ENCODE measurements at places on chromosomes 4 and X.

DNA sequence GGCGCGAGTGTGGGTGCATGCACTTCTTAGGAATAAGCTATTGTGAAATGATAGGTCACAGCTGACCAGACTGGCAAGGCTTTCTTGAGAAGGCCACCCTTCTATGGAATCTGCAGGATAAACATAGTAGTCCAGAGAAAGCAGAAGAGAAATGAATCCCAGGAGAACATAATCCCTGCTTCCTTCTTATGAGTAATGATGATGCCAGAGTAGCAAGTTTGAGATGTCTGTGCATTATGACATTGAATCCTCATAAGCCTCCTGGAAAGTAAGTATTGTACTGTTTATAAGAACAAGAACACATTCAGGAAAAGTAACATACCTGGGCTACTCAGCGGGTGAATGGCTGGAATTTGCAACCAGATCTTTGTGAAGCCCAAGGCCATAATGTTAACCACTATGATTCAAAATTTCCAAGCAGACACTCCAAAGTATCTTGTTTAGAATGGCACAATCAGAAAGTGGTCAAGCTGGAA is 272.1 kb upstream of the HS3ST1 start:
- DNase-seq: no peak

GRCh38 chrX:8424912-8425311 is 39.7 kb upstream of the VCX3B start:
- DNase-seq: no peak

- DNase-seq: no peak
Observed at GRCh38 chr4:41844327-41844726, 90.9 kb upstream of the TMEM33 start.

DNA sequence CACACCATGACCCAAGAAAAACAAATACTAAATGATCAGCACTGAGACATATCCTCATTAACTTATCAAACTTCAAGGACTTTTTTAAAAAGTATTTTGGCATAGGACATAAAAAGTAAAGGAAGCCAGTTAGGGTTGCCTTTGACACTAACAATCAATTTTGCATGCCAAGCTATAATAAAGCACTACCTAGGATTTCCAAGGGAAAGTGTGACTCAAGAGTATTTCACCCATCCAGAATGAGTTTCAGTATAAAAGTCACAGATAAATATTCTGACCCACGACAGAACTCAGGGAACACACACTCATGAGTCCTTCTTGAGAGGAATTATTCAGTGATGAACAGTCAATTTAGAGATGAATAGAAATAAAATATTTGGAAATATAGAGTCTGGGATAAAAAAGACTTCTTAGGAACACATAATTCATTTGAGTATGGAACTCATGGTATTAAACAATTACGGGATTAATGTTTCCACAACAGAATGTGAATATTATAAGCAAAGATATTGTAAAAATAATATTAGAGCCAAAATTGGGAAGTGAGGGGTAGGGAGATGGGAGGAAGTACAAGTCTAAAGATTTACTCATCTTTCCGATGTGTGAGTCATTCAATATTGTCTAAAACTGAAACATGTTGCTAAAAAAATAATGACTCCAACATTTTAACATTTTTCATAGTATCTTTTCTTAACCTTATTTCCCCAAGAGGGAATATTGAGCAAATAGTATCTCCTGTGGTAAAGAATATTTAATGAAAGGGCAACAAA is 143.5 kb upstream of the LNX1 start:
- no peak for DNase-seq

DNA sequence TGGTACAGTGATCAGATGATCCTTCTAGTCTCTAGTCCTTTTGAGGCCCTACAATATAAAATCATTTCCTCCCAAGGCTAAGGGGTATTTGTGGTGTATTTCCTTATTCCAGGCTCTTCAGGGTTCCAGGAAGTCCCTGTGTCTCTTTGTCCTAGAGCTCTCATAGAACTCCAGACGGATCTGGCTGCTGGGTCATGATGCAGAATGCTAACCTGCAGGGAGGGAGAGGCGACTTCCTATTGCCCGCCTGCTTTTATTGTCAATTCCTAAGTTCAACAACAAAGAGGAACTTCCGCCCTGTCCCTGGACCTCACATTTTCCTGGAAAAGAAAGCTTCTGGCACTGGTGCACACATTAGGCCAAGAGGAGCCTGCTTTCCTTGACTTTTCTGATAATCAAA is 45.9 kb upstream of the ZNF827 start:
- DNase-seq: no peak

DNA sequence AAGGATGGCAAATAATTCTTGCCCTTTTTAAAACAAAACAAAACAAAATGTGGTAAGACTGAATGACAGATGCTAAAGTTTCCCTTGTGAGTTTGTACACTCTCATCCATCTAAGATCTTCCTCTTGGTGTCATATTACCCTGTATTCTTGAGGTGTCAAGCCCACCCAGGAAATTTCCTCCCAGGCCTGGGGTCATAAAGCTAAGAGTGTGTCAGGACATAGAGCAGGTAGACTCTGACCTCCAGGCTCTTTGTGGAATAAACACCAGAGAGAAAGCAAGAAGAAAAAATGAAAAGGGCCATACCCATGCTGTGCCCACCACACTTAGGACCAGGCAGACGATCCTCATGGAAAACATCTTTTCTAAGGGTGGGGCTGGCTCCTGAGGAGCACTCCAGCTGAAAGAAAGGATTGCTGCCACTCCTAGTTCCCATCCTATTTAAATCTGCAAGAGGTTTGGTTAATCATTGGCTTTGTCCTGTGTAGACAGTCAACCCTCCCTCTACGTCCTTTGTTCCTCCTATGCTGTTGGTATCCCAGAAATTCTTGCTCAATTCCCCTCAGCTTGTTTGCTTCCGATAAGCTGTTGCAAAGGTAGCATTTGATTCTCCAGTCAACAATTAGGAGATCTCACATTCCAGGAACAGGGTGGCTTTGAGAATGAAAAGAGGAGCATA is at the start of gene FGA:
Gene FGA (minus strand): TSS at position 414 of the 678 bp plus-strand sequence. CDS start 55 bp downstream, at position 359.
- DNase-seq: no peak

DNA sequence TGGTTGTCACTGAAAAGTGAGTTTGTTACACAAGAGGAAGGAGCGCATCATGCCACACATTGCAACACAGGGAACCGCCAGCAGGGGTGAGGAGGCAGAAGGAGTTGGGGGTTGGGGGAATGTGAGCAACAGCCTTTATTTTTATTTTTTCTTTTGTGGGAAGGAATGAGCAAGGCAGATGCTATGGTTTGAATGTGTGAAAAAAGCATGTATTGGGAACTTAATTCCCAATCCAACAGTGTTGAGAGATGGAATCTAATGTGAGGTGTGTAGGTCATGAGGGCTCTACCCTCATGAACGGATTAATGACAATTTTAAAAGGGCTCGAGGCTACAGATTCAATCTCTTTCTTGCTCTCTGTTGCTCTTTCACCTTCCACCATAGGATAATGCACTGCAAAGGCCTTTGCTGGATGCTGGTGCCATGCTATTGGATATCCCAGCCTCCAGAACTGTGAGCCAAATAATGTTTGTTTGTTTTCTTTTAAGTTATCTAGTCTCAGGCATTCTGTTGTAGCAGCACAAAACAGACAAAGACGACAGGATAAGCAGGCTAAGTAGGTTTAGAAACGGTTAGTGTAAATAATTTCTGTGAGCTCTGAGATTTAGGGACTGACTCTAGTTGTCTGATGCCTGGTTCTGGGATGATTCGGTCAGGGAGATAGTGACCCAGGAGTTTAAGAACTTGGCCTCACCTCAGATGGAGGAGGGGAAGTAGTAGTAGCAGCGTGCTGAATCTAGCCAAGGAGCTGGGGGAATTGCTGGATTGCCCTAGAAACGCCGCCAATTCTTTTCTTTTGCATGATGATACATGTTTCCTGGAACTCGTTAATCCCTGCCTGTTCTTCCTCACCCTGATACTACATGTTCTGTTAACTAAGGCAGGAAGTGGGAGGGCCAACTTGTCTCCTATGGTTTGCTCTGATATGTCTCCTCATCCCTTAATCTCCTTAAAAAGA is 156.6 kb upstream of the CTSO start:
- no peak for DNase-seq

DNA sequence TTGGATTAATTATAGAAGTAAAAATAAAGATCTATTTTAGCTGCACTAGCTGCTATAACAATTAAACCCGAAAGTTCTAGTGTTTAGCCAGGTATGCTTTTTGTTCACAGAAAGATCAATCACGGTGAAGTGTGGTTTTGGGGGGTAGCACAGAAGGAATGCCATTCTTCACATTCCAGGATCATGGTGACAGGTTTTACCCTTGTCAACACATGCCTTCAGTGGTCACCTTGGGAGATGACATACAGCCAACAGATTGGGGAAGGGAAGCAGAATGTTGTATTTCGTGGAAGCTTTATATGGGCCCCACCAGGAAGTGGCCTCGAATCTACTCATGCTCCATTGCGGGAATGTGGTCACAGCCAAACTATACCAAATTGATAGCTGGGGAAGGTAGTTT is 753.6 kb downstream of the RAPGEF2 start:
- DNase-seq: no peak

DNA sequence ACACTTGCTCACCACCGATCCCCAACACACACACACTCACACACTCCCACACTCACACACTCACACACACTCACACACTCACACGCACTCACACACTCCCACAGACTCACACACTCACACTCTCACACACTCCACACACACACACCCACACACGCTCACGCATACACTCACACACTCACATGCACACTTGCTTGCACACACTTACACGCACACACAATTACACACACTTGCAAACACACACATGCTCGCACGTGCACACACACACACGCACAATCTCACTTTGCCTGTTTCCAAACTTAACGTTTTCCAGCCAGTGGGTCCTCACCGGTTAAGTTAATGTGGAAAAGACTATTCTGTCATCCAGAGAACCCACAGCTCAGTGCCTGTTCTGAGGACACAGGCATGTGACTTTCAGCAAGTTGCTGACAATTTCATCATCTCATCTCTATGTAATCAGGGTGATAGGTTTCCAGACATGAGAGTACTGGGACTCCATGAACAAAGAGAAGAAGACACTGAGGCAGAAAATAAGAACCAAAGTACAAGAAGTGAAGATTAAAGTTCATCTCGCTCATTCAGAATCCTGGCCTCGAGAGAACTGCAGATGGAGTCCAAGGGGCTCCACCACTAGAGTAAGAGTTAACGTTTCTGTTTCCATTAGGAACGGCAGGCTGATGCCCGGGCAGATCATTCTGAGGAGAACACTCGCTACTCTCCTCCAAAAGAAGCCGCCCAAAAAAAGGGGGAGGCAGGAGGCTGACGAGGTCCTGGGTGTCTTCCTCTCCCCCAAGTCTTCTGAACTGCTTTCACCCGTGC is 153.2 kb upstream of the FRG1 start:
- no peak for DNase-seq

DNA sequence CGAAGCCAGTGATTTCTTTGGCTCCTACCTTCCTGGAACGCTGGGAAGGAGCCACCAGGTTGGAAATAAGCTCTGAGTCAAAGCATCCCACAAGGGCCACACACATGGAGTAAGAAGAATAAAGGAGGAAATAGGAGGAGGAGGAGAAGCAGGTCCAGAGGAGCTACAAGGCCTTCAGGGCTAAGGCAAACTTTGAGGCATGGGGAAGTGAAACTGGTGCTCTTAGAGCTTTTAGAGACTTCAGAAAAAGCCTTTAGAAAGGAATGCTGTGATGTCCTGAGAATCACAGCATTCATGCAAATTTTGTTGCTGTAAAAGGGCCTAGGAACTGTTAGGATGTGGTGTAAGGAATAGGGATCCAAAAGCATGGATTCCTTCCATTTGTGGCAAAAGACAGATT is 135.9 kb upstream of the ARHGEF9 start:
- no peak for DNase-seq

DNA sequence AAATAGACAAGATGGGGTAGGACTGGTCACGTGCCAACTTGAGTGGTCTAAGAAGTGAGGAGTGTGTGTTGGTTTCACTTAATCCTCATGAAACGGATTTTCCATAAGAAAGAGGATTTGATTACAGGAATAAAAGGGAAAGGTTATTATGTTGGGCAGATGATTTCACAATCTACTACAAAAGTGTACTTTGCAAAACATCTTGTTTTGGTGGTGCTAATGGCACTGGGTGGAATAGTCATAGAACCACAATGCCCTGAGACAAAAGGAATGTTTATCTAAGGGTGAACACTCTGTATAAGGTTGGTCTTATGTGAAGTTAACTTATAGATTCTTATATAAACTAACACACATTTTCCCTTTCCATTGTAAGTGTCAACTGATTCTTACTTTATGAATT is 45.6 kb downstream of the GLUD2 start:
- no peak for DNase-seq

GRCh38 chr4:70000711-70001110 is 4.9 kb downstream of the STATH start:
- no peak for DNase-seq

- no peak for DNase-seq
Observed at GRCh38 chrX:122565952-122566351, 618.1 kb upstream of the GRIA3 start.

- no peak for DNase-seq
Observed at GRCh38 chr4:61553557-61554125, 353.5 kb downstream of the ADGRL3 start.

- no peak for DNase-seq
Observed at GRCh38 chrX:3415011-3415410, 68.6 kb upstream of the MXRA5 start.

- no peak for DNase-seq
Observed at GRCh38 chr4:30867427-30867826, 147.3 kb downstream of the PCDH7 start.

DNA sequence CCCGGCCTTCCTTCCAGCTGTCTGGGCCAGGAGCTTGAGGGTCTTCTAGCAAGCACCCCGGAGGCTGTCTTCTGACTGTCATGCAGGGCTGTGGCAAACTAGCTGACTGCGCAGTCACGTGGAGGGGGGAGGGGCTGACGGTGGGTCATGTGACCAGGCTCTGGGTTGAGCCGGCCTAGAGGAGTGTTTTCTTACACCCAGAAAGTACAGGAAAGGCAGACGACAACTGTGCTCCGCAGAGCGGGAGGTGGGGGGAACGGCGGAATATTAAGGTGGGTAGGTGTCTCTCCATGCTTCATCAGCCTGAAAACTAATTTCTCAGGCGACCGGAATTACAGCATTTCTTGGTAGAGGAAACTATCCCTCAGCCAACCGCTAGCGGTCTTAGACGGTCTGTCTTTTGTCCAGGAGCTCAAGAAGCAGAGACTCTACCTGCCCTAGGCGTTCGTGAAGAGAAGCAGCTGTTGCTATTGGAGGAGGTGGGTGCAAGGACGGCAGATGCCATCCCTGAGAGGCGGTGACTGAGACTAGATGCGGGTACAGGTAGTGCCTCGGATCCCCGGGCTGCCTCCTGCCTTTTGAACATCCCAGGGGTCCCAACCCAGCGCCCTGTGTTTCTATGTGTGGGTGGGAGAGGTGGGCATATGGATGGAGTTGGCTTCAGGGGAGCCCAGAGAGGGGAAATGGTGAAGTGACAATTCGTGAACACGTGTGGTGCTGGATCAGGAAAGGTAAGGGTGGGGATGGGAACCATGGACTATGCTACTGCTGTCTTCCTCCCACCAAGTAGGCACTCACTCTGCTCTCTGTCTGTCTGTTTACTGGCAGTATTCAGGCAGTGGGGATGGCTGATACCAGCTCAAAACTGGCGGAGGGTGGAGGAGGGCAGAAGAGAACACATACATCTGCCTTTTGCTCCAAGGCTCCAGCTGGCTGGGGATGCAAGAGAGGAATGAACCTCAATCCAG is 8.8 kb downstream of the GPRASP1 start:
- DNase-seq: peak; percentile 37

GRCh38 chrX:149522916-149523315 is 17.8 kb upstream of the IDS start:
- DNase-seq: no peak

- DNase-seq: no peak
Observed at GRCh38 chr4:184885602-184886001, 59.8 kb upstream of the ACSL1 start.

All from NCI-H510A treated with DMSO at 0.1 percent for 48 hours (cell line).